Epithelial cell of proximal tubule (primary cell): ENCODE measurements at places on chromosomes 4 and X. TPM values are rescaled to one million over a fixed set of nuclear protein-coding genes. Genes with fewer than 3 reads are reported as not detected.
A peak's percentile ranks its signal among the peaks of the same experiment; 100 is the strongest.

Gene PCYT1B
- 0.12 and 3.5 TPM in 2 replicates for total RNA-seq

Gene ZMYM3
- total RNA-seq: 13.8 and 14.6 TPM in 2 replicates

Gene RENBP
- 0.92 and 1.5 TPM in 2 replicates for total RNA-seq

Gene TCEAL3
- 10.1 and 28.7 TPM in 2 replicates for total RNA-seq

Gene PNMA5
- total RNA-seq: not detected in 2 replicates

Gene NXF2
- total RNA-seq: not detected in 2 replicates

Gene POLA1
- 14.3 and 24.6 TPM in 2 replicates for total RNA-seq

Gene CTSO
- total RNA-seq: 4.1 and 6.5 TPM in 2 replicates

Gene HTN3
- not detected in 2 replicates for total RNA-seq

Gene RTL9
- not detected in 2 replicates for total RNA-seq

Gene VEGFD
- not detected in 2 replicates for total RNA-seq

- no peak for DNase-seq
Measured at GRCh38 chr4:8829584-8829983, 42.1 kb downstream of the HMX1 start.

DNA sequence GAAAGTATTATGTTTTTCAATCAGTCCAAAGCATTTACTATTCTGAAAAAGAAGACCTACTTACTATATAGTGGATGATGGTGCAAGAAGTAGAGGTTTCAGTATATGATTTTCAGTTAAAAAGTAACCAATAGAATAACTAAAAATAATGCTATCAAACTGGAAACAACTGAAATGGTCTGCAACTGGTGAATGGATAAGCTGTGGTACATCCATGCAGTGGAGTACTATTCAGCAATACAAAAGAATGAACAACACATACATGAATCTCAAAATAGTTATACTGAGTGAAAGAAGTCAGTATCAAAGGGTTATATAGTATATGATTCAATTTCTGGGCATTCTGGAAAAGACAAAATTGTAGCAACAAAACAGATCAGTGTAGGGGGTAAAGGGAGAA is 55.9 kb downstream of the PLAC1 start:
- DNase-seq: no peak

DNA sequence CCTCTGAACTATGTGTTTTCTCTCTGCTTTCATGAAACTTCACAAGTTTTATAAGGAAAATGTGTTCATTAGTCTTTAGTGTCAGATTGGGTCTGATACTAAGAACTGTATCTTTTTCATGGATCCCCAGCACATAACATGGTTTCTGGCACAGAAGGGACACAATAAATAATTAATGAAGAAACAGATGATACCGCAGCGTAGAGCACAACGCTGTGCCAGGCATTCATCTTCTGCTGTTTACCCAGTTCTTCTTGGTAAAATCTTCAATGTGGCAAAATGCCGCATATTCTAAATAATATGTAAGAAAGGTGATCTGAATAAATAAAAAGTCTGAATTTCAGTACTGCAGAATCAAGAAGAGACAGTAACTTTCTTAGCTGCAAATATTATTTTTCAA is 12.3 kb downstream of the SCARB2 start:
- no peak for DNase-seq

DNA sequence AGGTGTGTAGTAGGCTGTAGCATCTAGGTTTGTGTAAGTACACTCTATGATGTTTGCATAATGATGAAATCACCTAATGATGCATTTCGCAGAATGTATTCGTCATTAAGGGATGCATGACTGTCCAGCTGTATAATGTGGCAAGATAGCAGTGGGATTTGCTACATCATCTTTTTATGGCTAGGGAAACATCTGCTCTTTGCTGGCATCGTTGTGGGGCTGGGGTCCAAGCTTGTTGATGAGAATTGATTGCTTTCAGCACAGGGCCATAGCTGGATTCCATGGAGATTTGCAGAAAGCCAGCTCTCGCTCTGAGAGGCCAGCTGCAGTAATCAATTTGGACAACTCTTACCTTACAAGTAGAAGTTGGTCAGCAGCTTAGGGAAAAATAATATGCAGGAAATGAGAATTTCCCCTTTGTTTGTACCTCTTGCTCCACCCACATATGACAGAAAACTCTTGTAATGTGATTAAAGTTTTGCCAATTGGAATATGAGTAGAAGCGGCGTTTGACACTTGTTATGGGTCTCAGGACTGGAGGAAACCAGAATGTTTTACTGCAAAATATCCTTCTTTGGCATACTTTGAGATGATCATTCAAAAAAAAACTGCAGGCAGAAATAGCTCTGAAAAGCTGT is 310.5 kb downstream of the RAPGEF2 start:
- no peak for DNase-seq

GRCh38 chrX:8048466-8048865 is 121.3 kb upstream of the PNPLA4 start:
- DNase-seq: no peak

DNA sequence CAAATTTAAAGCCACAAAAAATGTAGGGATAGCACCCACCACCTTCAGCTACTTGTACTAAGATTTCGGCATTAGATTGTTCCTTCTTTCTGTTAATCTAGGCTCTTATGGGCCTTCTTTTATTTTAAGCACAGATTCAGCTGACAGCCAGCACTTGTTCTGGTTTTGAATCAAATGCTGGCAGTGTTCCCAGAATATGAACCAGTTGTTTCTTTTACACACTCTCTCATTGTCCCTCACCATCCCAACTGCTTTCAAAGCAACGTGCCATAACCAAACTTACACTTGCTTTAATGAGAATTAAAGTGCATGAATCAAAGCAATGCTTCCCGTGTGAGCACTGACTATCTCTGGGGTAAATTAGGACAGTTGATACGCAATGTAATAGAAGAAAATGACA is 744.5 kb upstream of the FAM241A start:
- DNase-seq: no peak

- peak; percentile 47 for DNase-seq
Measured at GRCh38 chr4:111689214-111689613, 456.0 kb upstream of the FAM241A start.

- DNase-seq: no peak
Measured at GRCh38 chr4:173189117-173189693, 20.6 kb downstream of the GALNT7 start.

- no peak for DNase-seq
Measured at GRCh38 chr4:91734682-91735081, 569.1 kb upstream of the GRID2 start.

DNA sequence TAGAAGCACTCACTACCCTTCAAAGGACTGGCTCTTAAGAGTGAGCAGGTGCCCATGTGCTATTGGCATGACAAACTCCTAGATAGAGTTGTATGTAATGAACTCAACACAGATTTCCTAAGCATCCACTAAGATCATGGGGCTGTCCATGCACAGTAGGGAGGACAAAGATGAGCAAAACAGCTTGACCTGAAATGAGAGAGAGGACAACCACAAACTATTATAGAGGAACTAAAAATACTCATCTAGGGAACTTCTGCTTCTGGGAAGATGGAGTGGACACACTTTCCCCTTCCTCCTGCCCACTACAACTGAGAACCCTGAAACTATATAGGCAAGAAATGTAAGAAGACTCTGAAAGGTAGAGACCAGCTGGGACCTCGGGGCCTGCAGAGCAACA is 20.8 kb upstream of the TMEM128 start:
- DNase-seq: no peak

DNA sequence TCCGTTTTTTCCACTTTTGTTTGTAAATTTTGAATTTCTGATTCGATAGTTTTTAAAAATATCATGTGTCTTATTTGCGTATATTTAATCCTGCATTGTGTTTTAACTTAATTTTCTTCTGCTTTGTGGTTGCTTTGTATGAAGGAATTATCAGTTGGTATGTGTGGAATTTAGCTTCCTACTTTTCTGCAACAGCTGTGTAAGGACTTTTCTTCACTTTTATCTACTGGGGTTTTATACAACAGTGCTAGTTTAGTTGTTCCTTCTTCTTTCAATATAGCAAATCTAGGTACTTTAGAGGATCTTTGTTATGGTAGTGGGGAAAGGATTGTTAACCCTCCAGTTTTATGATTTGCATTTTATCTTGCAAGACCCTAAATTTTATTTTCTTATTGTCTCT is 410.3 kb downstream of the CCSER1 start:
- no peak for DNase-seq

- DNase-seq: no peak
Measured at GRCh38 chr4:41537292-41537890, 566 bp upstream of the LIMCH1 start.

DNA sequence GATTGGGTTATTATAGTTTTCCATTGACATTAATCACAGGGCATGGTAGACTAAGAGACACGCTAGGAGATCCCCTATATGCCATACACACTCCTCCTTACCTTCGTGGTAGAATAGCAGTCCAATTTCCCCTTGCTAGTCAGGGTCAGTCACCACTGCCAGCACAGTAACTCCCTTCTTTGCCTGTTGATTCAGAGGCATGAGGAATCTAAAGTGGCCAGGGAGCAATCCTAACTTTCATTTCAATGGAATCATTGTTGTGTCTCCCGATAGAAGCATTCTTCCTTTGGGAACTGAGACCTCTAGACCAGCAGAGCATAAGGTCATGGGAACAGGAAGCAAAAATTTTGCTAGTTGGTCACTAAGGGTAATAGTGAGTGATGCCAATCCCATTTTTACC is 51.1 kb downstream of the COL25A1 start:
- DNase-seq: no peak

- DNase-seq: no peak
Measured at GRCh38 chr4:173535957-173536356, 5.9 kb upstream of the HAND2 start.

DNA sequence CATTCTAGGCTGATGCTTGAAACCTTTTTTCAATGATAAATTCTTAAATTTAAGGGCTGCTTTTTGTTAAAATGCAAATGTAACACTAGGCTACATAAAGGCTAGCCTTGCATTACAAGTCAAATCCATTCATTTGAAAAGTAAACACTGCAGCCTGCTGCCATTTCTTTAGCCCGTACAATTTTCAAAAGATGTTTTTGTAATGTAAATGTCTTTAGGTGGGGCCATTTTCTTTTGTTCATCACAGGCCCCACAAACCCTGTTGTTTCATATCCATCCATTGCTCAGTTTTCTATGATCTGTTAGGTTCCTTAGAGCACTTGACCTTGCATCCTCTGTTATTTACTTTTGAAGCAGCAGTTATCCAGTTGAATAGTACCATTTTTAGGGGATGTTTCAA is 296.2 kb upstream of the AMOT start:
- DNase-seq: no peak

DNA sequence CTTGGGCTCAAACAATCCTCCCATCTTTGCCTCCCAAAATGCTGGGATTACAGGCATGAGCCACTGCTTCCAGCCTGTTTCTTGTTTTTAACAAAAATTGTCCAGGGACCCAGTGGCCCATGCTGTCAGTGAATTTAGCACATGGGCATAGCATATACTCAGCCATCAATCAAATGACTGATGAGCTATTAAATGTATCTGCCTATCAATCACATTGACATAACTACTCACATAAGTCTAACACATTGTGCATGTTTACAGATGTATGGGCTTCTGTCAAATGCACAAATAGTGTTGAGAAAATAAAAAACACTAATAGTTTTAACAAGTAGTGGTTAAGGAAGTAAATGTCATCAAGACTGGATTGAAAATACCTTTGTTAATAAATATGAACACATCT is 249.4 kb downstream of the COX18 start:
- no peak for DNase-seq

GRCh38 chrX:42714981-42715700 is 62.8 kb downstream of the PPP1R2C start:
- DNase-seq: no peak

DNA sequence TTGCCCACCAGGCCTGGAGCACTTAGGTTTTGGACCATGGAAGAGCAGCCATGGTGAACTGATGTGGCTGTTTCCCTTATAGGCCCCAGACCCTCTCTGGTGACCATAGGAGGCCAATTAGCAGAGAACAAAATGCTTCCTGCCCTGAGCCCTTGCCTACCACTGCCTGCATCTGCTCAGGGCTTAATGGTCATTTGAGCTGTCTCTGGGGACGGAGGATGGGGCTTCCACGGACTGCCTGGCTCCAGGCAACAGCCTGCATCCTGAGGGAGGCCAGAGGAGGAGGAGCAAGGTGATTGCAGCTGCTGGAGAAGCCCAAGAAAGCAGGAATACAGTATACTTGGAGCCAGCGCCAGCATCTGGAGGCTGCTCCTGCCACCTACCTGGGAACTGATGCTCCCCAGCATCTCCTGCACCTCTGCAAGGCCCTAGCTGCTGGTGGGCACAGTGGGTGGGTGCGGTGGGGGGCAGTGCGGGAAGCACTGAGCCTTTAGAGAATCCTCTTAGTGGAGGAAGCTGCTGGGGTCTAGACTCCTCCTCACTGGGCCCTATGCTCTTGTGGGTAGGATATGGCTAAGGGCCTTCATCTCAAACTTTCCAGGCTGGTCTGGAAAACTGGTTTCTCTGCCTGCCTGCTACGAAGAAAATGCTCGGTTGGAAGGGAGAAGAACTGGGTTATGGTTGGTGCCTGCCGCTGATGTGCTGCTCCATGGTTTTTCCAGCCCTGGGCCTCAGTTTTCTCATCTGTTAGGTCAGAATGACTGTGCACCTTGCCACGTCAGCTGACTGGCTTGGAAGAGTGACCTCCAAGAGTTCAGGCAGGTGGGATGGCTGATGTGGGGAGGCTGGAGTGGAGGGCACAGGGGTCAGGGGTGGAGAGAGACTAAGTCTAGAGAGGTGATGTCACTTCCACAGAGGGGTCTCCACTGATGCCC is 158.8 kb upstream of the PJA1 start:
- DNase-seq: no peak

DNA sequence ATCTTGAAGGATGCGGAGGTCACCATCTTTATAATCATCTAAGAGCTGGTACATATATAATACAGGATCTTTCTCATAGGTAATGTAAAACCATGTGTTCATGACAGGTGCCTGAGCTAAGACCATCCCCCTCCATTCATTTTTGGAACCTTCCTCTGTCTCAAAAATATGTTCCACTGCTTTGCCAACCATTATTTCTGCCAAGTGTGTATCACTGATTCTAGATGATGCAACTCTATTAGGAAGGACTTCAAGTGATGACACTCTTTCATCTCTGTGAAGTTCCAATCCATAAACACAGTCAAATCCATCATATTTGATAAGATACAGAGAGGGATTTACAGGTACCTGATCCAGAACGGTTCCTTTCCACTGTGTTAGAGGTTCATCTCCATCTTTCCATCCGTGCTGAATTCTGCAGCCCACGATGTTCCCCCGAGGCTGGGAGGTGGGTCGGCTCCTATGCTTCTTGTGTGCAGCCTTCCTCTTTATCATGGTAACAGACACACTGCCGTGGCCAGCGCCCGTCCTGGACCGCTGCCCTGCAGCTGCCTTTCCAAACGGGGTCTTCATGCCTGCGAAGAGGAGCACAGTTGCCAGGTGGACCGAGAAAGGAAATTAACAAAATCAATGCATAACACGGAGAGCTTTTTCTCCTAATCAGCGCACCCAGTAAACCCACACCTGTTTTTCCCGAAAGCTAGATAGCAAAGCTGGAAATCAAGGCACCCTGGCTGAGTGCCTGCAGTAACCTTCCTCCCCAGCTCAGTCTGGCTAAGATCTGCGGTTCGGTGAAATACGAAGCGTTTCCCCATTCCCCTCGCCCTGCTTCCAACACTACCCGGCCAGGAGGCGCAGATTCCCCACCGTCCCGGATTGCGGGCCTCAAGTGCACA is 718 bp downstream of the SPIN3 start:
- no peak for DNase-seq

GRCh38 chr4:22071749-22072148 is 123.2 kb upstream of the KCNIP4 start:
- DNase-seq: no peak
